ENCODE measurements at places on chromosomes 12 and 14.

GRCh38 chr12:78698747-78699146 lies 165.8 kb upstream of the SYT1 start:
- no peak for DNase-seq

- DNase-seq, result no peak
Measured at GRCh38 chr14:41022932-41023331, 583.7 kb upstream of the LRFN5 start.

- DNase-seq, result no peak
Measured at GRCh38 chr12:5390174-5390799, 41.6 kb upstream of the NTF3 start.

- no peak for DNase-seq
Measured at GRCh38 chr14:51807356-51807755, 53.1 kb upstream of the GNG2 start.

DNA sequence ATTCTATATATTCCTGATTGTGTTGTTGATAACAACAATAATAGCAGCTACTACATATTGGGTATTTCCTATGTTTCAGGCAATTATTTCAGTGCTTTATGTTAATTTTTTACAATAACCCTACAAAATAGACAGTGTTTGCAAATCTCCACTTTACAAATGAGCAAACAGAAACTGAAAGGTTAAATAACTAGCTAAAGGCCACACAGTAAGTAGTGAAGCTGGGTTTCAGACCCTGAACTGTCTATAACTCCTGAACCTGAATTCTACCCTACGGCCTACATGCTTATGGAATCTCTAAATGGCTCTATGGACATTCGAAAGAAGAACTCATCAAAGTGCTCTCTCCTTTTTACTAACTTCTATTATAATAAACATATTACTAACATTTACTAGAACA lies 19.7 kb upstream of the NUDT4 start:
- DNase-seq, result no peak

DNA sequence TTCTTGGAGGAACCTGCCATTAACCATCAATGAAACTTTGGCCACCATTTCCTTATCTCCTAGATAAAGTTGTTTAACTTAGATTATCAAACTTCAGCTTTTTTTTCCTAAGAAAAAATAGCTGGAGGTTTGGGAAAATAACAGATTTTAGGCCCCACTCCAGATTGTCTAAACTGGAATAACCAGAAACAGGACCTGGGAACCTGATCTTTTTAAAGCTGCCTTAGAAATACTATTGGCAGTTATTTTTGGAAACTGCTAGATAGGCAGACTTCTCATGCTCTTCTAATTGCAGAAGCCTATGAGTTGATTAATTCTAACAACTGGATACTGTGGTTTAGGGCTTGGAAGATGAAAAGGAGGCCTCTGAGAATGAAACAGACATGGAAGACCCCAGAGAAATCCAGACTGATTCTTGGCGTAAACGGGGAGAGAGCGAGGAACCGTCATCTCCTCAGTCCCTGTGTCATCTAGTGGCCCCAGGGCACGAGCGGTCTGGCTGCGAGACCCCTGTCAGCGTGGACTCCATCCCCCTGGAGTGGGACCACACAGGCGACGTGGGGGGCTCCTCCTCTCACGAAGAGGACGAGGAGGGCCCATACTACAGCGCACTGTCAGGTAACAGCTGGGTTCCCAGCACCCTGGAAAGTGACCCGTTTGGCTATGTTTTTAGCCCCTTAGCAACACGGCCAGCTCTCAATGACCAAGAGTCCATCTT lies 80.2 kb downstream of the ESR2 start:
- DNase-seq, result no peak

DNA sequence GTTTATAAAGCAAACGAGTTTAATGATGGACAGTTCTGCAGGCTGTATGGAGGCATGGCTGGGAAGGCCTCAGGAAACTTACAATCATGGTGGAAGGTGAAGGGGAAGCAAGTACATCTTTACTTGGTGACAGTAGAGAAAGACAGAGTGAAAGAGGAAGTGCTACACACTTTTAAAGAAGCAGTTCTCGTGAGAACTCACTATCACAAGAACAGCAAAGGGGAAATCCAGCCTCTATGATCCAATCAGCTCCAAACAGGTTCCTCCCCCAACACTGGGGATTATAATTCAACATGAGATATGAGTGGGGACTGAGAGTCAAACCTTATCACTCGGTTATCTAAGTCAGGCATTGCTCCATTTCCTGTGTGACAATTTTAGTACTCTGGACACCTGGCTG lies 189.9 kb upstream of the CNTN1 start:
- no peak for DNase-seq

DNA sequence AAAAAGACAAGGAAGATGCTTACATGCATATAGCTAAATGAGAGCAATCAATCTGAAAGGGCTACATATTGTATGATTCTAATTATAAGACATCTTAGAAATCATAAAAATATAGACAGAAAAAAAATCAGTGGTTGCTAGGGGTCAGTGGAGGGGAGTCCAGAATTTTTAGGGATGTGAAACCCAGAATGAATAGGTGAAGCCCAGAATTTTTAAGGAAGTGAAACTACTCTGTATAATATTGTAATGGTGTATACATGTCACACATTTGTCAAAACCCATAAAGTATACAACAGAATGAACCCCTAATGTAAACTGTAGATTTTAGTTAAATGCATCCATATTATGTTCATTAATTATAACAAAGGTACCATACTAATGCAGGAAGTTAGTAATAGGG lies 713.2 kb downstream of the FLRT2 start:
- DNase-seq, result no peak

DNA sequence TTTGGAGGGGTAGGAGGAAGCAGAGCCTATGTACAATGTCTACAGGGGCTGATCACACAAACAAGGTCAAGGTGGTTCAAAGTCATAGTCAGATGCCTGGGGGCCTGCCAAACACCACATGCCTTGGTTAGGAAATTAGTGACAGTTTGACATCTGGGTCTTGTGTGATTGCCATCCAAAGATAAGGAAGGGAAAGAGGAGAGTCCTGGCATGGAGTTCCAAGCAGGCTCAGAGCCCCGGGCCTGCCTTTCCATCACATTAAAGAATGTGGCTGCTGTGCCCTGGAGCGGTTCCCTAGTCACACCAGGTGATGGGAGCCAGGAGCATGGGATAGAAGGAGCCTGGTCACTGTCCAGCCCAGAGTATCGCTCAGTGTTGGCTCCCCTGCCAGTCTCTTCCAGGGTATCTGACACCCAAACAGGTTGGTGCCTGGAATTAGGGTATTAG lies 53.6 kb upstream of the BCL2L14 start:
- DNase-seq, result no peak

DNA sequence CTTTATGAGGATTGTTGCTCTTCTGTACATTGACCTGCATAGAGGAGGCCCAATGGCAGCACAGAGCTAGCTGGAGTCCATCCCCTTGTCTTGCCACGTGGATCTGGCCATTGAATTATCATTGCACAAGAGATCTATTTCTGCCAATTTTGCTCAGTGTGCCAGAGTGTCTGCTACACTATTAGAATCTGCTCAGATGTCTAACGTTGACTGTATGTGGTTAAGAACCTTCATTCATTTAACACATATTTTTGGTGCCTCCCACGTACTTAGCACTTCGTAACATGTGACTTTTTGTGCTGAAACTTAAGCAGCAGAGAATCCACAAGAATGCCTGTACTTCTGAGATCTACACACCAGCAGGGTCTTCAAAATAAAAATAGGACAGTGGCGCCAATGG lies 166.0 kb upstream of the VASH1 start:
- DNase-seq, result no peak

- DNase-seq, result no peak
Measured at GRCh38 chr12:132076711-132077110, 67.4 kb downstream of the DDX51 start.

DNA sequence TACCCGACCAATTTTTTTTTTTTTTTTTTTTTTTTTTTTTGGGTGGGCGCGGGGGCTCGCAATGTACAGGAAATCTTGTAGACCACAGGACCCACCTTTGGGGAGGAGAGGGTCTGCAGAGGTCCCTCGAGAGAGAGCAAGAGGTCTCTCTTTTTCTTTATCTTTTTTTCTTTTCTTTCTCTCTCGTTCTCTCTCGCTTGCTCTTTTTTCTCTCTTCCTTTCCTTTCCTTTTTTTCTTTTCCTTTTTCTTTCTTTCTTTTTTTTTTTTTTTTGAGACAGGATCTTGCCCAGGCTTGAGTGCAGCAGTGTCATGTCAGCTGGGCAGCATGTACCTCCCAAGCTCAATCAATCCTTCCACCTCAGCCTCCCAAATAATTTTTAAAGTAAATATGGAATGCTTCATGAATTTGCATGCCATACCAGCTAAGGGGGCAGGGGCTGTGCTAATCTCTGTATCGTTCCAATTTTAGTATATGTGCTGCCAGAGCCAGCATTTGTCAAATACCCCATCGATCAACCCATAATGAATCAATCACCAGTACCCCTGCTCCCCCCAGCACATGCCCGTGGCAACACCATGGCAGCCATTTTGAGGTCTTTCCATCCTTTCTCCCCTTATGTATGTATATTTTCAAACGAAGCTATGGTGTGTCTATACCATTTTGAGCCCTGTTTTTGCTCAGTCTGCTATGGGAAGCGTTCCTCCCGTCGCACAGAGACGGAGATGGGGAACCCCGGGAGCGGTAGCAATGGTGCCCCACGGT lies 9.3 kb downstream of the PAPLN start:
- no peak for DNase-seq

- DNase-seq, result no peak
Measured at GRCh38 chr12:4809449-4810218, 89.4 kb downstream of the GALNT8 start.

GRCh38 chr14:32358781-32359180 lies 29.7 kb downstream of the AKAP6 start:
- DNase-seq, result no peak

GRCh38 chr12:111440152-111440551 lies 34.4 kb downstream of the SH2B3 start:
- no peak for DNase-seq

DNA sequence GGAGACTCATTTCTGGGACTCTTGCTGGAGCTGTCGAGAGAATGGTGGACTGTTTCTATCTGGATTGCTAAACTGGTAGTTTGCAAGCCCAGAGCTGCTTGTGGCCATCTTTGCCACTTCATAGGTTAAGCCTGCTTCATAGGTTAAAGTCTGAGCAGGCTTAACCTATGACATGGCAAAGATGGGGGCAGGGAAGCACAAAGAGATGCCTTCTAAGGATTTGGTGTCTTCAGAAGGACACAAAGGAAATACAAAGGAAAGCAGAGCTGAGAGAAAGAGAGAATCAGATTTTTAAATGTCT lies 78.4 kb upstream of the MAX start:
- no peak for DNase-seq

DNA sequence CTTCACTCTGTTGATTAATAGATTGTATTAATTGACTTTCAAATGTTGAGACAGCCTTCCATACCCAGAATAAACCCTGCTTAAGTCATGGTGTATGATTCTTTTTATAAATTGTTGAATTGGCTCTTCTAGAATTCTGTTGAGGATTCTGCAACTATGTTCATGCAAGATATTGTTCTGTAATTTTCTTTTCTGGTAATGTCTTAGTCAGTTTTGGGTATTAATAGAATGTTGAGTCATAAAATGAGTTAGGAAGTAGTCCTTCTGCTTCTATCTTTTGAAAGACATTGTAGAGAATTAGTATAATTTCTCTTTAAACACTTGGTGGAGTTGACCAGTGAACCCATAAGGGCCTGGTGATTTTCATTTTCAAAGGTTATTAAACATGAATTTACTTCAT lies 958.9 kb downstream of the LRFN5 start:
- DNase-seq, result no peak

GRCh38 chr12:12450043-12450471 lies 93.2 kb downstream of the BORCS5 start:
- DNase-seq, result no peak

- no peak for DNase-seq
Measured at GRCh38 chr14:37650356-37651037, 55.1 kb downstream of the TTC6 start.

DNA sequence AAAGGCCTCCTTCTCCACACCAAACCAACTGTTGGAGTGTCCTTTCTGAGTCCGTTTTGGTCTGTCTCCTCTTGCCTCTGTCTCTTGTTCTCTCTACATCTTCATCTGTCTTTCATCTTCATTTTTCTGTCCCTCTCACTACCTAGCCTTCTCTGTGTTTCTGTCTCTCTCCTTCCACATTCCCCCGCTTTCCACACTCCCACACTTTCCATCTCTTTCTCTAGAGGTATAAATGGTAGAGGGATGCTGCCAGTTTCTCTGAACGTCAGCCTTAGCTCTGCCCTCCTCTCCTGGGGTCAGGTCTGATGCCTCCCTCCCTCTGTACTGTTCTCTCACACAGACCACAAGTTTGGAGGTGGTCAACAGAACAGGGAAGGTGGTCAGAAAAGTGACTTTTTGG lies 42.9 kb downstream of the SMUG1 start:
- no peak for DNase-seq

GRCh38 chr12:106275458-106275857 lies 27.1 kb upstream of the TCP11L2 start:
- DNase-seq, result no peak

GRCh38 chr12:106675651-106676435 lies 93.0 kb downstream of the RFX4 start:
- DNase-seq, result no peak

GRCh38 chr14:64504897-64505794 lies 576 bp downstream of the ZBTB1 start:
- peak; percentile 80 for DNase-seq

DNA sequence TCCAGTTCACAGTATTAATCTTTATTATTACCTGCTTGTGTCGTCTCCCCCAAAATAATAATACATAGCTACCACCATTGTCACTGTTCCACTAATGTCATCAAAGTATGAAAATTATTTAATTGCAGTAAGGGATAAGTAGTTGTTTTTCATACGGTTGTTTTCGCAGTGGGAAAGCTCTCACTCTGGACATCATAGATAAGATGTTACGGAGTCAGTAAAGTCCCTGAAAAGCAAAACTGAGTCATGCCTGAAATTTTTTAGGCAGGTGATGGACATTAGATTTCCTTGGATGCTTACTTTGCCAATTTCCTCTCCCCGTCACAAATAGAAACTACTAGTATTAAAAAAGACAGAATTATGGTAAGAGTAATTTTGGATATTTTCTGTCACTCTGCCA lies 13.2 kb downstream of the PNP start:
- DNase-seq, result no peak

DNA sequence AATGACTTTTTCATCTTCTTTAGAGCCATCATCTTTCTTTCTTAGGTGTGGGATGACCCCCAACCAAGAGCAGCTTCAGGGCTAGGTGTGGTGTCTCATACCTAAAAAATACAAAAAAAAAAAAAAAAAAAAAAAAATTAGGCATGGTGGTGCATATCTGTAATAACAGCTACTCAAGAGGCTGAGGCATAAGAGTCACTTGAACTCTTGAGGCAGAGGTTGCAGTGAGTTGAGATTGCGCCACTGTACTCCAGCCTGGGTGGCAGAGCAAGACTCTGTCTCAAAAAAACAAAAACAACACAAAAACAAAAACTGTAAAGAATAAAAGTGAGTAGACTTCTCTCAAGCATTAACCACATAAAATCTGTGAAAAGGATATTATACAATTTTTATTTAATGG lies 8.0 kb upstream of the ATF7IP start:
- DNase-seq, result no peak

- no peak for DNase-seq
Measured at GRCh38 chr12:90622431-90622830, 332.5 kb downstream of the CCER1 start.
